ENCODE measurements at places on chromosomes 2 and 18. TPM values are rescaled to one million over a fixed set of nuclear protein-coding genes. Genes with fewer than 3 reads are reported as not detected.

GRCh38 chr2:220152281-220152935, 525.0 kb downstream of the SLC4A3 start:
- no peak for DNase-seq

The REG3A gene
- not detected for total RNA-seq

GRCh38 chr2:18290386-18290785, 270.1 kb downstream of the RDH14 start:
- DNase-seq = no peak

The AKAIN1 gene
- total RNA-seq = not detected

DNA sequence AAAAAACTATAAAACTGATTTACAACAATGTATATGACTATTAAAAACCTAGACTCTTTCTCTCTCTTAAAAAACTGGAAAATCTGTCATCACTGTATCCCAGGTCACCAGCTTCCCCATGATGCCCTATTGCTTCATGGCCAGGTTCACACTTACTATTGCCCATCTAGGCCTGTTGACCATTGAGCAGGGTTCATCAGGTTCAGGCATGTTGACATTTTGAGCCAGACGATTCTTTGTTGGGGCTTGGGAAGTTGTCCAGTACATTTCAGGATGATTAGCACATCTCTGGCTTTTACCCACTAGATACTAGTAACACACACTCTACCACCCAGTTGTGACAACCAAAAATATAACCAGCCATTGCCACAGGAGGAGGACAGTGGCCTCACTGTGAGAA, 26.9 kb upstream of the RAB27B start:
- DNase-seq = no peak

- no peak for DNase-seq
Measured at GRCh38 chr2:55231546-55232083, 478 bp downstream of the CLHC1 start.

The LHCGR gene
- total RNA-seq = not detected

The OBSL1 gene
- not detected for total RNA-seq

The LBX2 gene
- 15.8 TPM for total RNA-seq

DNA sequence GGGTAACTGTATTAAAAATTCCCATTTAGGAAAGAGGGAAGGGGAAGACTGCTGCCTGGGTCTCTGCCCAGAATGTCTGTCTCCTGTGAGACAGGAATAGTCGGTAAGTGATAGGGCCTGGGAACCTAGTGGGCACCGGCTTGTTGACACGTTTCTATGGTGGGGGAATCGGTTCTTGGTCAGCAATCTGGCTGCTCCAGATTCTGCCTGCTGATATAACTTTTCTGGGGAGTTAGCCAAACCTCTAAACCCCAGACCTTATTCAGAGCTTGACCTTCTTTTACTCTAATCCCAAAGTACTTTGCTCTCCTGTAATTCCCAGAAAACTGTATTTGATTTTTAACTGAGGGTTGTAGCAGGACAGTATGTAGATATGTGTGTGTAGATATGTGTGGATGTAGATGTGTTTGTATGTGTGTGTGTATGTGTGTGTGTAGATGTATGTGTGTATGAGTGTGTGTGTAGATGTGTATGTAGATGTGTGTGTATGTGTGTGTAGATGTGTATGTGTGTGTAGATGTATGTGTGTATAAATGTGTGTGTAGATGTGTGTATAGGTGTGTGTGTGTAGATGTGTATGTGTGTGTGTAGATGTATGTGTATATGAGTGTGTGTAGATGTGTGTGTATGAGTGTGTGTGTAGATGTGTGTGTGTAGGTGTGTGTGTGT, 61.8 kb upstream of the TXNDC2 start:
- no peak for DNase-seq

DNA sequence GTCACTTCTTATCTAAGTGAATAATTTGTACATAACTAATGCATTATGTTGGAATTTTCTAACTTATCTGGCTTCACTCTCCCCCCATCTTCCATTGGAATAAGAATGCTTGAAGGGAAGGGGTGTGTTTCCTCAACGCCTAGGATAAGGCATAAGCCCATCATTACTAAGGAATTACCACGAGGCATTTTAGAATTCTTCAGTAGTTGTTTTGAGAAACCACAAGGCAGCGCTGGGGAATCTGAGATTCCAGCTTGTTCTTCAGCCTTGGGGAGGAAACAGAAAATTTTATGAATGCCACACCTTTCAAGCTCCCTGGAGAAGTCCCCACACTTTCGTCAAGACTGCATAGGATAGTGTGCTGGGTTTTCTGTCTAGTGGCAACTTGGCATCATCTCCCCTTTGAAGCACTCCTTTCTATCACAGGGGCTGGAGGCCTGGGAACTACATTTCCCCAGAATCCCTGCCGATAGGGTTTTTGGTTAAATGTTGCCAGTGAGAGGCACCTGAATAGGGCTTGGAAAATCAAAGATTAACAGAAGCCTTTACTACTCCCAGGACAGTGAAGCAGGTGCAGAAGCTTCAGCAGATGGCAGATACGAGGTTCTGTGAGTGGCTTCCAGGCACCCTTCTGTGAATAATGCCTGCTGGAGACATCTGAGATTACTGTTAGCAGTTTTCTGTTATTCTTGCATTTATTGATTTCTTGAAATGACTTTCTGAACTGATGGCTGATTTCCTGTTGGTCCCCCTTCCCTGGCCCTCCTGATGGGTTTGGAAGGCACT, 192.7 kb upstream of the REV1 start:
- no peak for DNase-seq

- DNase-seq = no peak
Measured at GRCh38 chr2:192150166-192150565, 44.6 kb downstream of the TMEFF2 start.

- DNase-seq = no peak
Measured at GRCh38 chr18:44170208-44170880, 510.3 kb upstream of the SETBP1 start.

The SKA1 gene
- total RNA-seq = 20.3 TPM

The CYRIA gene
- total RNA-seq = 4.2 TPM

GRCh38 chr2:208135794-208136715, 6.4 kb upstream of the CRYGC start:
- no peak for DNase-seq

GRCh38 chr2:148184976-148185375, 164.1 kb downstream of the MBD5 start:
- no peak for DNase-seq

- DNase-seq = peak; percentile 94
Measured at GRCh38 chr2:63840081-63840784, 1.5 kb upstream of the UGP2 start.

GRCh38 chr2:95374029-95374428, 28.5 kb upstream of the FAHD2A start:
- no peak for DNase-seq

DNA sequence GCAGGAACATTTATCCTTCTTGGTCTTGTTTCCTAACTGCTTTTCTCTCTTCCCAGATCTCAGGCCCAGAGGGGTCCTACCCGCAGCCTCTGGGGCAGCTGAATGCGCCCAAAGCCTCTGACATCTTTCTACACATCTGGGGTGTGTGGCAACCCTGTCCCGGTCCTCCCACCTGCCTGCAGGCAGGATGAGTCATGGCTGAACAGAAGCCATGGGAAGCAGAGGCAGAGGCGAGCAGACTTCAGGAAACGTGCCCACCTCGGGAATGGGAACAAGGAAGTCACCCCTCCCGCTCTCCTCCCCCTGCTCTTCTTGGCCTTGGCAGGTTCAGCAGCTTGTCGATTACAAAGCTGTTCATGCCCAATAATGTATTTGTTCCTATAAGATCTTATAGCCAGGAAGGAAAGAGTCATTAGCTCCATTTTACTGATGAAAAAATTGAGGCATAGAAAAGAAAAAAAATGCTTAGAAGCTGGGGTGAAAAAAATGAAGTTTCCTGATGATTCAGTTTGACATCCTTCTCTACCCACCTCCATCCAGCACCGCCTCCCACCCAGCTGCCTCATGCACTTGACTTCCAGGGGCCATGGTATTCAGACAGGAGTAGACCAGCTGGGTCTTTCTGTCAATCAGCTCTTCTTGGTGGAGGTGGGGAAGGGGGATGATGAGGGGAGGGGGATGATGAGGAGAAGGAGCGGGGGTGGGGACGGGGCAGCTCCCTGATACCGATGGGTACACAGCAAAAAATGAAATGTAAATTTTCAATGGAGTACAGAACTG, 10.4 kb upstream of the KCNF1 start:
- no peak for DNase-seq

GRCh38 chr2:234116010-234116409, 65.5 kb downstream of the SPP2 start:
- DNase-seq = no peak

The WNT10A gene
- total RNA-seq = 2.9 TPM

GRCh38 chr2:120224256-120224655, 1.1 kb upstream of the TMEM185B start:
- no peak for DNase-seq

DNA sequence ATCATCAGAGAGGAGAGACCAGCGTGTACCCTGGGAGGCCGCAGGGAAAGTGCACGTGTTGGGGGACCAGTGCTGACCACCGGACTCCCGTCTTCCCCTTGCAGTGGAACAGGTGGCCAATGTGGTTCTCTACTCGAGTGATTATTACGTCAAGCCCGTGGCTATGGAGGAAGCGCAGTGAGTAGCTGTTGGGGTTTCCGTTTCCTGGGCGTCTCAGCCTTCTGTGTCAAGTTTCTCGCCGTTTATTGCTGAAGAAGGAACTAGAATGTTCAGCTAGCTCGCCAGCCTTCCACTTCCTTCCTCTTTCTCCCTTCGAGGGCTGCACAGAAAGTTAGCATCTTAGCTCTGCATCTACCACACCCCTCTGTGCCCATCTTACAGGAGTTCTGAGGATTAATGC, 22.8 kb upstream of the DGKD start:
- peak; percentile 88 for DNase-seq

GRCh38 chr2:112597537-112598322, 13.3 kb downstream of the CHCHD5 start:
- no peak for DNase-seq

- no peak for DNase-seq
Measured at GRCh38 chr2:222733470-222733845, 62.0 kb downstream of the MOGAT1 start.

The LYG1 gene
- total RNA-seq = 2.4 TPM

The NEMP2 gene
- 11.1 TPM for total RNA-seq

Measured in Karpas-422 (cell line).